ENCODE measurements at places on chromosomes 5 and 9.

- no peak for DNase-seq
These were observed 156.0 kb downstream of the ZNF462 start for GRCh38 chr9:107018861-107019545.

DNA sequence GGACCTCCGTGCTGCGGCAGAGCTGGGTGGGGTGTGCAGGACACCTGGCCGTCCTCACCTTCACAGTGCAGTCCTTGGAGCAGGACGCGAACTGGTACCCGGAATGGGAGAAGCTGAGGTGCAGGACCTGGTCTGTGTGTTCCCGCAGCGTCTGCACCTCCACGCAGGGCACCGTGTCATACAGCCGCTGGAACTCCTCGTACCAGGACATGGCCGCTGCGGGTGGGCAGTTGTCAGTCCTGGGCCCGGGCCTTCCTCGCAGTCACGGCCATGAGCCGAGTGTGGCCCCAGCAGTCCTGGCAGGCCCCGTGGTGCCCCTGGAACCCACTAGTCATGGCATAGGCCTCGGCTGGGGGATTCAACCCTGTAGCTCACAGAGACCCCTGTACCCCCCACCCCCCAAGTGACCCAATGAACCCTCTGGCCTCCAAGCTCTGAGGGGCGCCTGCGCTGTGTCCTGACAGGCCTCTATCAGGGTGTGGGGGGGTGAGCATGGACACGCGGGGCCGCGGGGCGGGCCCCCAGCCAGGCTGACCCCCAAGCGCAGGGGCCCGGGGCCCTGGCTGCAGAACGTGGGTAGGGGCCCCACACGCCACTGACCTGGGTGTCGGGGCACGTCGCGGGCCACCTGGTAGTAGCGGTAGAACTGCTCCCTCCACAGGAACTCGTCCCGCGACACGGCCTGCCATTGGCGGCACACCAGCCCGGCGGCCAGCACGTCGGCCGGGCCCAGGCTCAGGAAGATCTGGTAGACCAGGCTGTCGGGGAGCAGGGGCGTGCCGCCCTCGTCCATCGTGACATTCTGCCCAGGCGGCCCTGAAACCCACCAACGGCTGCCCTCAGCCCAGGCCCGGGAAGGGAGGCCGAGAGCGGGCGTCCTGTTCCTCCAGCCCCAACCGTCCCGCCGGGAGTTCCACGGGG, 987 bp downstream of the FBXW5 start:
- DNase-seq: peak; percentile 76

DNA sequence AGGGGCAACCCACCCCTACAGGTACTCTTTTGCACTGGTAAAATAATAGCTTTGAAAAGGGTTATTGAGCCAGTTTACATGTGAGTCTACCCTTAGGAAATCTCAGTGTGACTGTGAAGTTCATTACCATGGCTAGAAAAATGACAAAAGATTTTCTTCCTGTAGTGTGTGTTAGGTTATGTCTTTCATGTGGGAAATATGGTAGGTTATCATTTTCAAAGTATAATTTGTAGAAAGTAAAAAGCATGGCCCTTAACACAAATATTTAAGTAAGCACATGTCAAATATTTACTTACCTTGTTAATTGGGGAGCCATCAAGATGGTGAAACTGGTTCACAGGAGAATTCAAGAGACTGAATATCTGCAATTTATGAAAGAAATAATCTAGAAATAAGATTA, 37.3 kb upstream of the PLPP1 start:
- DNase-seq: no peak

- no peak for DNase-seq
These were observed 28.4 kb downstream of the LMX1B start for GRCh38 chr9:126642010-126642744.

- no peak for DNase-seq
These were observed 51.9 kb upstream of the SH3PXD2B start for GRCh38 chr5:172506251-172506650.

- no peak for DNase-seq
These were observed 70.8 kb downstream of the MACROH2A1 start for GRCh38 chr5:135328128-135328687.

- DNase-seq: no peak
These were observed 393.7 kb upstream of the IRX1 start for GRCh38 chr5:3201941-3202340.

DNA sequence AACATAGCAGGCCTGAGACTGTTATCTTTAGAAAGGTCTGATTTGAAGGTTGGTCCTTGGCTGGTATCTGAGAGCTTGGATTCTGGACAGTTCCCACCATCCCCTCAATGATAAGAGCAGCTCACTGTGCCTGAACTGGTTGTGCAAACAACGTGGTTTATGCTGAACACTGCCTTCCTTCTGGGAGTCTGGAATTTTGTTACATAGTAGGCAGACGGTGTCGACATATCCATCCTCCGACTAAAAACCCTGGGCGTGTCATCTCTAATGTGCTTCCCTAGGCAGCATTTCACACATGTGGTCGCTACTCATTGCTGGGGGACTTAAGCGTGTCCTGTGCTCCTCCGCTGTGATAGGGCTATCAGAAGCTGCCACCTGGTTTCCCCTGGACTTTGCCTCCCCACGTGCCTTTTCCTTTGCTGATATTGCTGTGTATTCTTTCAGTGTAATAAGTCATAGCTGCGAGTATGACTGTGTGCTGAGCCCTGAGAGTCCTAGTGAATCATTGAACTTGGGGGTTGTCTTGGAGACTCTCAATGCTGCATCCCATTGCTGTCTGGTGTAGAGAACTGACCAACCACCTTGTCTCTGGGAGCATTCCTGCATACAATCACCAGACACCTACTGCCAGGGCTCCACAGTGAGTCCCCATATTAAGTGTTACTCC, 119.1 kb upstream of the TBC1D2 start:
- peak; percentile 52 for DNase-seq

DNA sequence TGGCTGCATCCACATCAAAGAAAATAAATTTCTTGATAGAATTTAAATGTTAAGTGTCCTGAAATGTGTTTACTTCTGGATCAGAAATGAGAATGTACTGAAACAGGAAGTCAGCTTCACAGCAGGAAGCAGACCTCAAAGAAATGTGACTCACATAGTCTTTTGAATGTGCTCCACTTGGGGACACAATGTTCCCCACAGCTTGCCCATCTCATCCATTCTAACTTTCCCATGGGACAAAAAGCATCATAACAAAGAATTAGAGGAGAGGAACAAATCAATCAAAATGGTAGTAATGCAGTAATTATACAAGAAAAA, 85.7 kb downstream of the GRAMD2B start:
- no peak for DNase-seq

GRCh38 chr9:96015876-96016686, 140.6 kb downstream of the ERCC6L2 start:
- no peak for DNase-seq

DNA sequence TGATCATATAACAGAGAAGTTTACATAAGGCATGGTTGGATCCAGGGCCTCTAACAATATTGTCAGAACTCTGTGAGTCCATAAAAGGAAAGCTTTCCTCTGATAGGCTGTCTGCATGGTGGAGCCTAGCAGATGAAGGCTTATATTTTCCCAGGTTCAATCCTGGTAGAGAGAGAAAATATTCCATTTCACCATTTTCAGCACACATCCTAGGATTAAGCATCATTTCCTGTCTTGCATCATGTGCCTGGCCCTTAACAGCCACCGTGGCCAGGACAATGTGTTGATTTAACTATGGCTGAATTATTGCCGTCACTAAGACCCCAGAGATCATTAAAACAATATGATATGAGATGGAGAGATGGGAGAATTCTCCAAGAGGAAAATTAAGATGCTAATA, 90.9 kb upstream of the GRIA1 start:
- DNase-seq: no peak

- no peak for DNase-seq
These were observed 20.8 kb downstream of the MARCHF6 start for GRCh38 chr5:10374046-10375022.

DNA sequence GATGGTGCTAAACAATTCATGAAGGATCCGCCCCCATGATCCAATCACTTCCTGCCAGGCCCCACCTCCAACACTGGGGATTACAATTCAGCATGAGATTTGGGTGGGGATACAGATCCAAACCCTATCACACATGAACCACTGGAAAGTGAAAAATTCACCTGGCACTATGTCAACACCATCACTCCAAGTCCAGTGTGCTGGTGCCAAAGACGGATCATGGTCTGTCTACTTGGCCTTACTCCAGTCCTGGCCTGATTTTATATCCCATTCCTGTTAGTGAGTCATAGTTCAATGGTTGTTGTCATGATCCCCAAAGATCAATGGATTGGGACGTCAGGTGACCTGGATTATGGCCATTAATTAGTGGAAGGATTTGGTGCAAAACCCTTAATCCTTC, 147.4 kb upstream of the RPS23 start:
- DNase-seq: no peak

DNA sequence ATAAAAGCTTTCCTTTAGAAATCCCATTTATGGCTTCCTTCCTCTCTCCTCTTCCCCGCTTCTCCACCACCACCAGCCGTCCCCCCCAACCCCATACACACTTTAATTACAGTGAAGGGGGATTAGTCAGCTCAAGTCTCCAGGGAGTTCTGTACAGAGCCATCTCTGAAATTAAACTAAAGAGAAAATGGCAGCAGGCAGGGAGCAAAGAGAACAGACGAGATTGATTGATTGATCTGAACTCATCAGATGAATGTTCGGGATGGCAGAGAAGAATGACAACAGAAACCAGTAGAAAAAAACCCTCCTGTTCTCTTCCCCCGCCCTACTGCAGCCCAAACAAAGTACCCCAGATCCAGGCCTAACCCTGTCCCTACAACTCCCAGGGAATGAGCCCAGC, 241.7 kb upstream of the PANK3 start:
- no peak for DNase-seq

DNA sequence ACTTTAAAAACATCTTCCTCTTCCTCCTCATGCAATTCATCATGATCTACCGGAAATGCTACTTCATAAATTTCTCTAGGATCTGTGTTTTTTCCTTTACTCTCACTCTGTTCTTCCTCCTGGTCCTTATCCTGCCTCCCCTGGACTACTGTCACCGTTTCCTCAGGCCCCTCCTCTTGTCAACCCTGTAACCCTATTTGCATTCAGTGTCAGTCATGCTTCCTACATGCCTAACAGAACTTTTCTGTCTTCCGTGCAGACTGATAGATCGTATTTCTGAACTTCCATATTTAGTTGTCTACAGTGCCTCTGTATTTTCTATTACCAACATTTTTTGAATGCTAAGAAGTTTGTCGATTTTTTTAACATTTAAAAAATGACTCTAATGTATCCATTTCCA, 27.3 kb downstream of the HTR4 start:
- no peak for DNase-seq

DNA sequence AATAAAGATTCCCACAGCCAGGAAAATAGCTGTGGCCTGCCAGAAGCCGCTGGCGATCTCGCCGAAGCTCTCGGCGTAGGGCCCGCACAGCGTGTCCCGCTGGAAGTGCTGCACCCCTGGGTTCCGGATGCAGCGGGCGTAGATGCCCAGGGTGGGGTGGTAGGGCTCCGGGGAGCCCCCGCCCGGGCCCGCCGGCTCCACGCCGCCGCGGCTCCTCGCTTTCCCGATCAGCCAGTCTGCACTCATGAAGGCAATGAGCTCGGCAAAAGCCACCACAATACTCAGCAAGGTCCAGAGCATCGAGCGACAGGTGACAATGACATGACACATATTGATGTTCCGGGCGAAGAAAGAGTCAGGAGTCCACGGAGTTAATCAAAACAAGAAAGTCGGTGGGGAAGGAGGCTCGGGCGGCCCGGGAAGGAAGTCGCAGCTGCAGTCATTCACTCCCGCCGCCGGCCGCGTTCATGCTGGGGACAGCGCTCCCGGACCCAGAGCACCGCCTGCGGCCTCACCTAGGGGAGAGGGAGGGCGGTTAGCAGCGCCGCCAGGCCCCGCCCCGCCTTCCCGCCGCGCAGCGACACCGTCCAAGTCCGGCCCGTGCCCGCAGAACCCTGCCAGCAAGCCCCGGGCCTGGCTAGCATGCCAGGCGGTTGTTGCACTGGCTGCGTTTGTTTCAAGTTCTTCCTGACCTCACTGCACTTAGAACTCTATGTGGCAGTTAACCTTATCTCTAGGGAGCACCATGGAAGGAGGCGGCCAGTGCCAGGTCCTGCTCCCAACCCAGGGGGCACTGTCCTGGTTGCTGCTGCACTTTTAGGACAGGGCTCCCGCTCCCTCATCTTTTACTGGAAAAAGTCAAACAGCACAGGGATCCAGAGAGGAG, 138.4 kb downstream of the LHFPL2 start:
- DNase-seq: no peak

DNA sequence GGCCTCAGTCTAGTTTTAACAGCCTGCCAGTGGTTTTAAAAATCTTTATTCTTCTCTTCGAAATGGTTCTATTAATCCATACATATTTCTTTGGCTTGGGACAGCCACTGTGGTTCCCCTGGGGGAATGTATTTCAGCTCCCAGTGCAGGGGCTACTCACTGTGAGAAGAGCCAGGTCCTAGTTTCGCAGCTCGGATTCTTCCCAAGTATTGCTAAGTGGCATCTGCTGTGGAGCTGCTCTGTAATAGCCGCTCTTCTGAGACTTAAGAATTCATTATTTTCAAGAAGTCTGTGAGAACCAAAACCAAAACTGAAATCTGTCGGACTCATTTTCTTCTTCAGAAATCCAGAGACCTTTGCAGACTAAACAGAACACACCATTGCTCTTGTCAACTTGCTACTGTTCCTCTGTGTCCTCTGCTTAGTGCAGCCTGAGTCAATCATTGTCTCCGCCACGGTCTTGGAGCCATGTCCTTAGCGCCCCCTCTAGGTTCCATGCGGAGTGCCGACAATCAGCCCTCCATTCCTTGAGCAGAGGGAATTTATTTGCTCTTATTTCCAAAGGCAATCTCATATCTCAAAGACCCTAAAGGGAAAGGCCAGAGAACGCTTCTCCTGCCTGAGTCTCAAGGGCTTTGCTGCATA, 478.2 kb downstream of the SPATA31D1 start:
- DNase-seq: no peak

- no peak for DNase-seq
These were observed 130.5 kb upstream of the GPR151 start for GRCh38 chr5:146646441-146646840.

GRCh38 chr5:128774605-128775004, 190.7 kb upstream of the SLC27A6 start:
- no peak for DNase-seq

DNA sequence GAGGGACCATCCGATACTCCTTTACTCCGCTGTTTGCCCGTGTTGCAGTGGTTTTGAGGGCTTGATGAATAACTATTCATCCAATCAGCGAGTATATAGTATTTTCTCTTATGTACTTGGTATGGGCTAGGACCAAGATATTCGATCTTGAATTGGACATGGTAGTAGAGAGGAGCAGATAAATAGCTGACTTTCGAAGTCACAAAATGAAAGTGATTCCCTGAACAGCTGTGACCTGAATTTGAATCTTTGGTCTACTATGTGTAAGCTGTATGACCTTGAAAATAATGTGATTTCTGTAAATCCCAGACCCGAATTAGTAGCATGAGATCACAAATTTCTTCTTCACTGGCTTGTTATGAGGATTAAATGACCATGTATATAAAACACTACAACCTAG, 134.4 kb downstream of the TUSC1 start:
- DNase-seq: no peak

- DNase-seq: peak; percentile 86
These were observed 271.6 kb downstream of the PLK2 start for GRCh38 chr5:58188262-58188651.

All from RWPE1 (cell line).